Tongue (tissue), 3 donors: ENCODE measurements at places on chromosomes 6 and 20.

- DNase-seq = no peak
Observed at GRCh38 chr6:167481307-167481926, 156.5 kb downstream of the TTLL2 start.

DNA sequence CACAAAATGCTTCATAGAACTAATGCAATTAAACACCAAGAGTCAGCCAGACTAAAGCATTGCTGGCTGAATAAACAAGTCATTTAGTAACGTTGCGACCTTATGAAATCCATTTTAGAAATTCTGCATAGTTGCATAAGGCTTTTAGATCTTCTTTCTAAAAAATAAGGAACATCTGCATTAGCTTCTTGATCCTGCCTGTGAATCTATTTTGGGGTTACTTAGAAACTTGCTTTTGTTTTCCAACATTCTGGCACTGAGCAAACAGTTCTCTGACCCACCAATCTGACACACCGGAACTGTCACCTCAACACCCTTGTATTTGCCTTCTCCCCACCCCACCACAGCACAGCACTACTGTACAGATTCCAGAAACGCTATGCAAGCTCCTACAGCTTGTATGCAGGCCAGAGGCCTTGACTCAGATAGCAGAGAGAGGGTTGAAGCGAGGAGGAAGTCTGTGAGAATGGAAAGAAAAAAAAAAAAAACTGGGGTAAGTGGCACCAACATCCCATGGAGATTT, 55.0 kb downstream of the KIF13A start:
- peak; percentile 54 for DNase-seq

- no peak for DNase-seq
Observed at GRCh38 chr20:48906221-48906877, 15.2 kb upstream of the ARFGEF2 start.

DNA sequence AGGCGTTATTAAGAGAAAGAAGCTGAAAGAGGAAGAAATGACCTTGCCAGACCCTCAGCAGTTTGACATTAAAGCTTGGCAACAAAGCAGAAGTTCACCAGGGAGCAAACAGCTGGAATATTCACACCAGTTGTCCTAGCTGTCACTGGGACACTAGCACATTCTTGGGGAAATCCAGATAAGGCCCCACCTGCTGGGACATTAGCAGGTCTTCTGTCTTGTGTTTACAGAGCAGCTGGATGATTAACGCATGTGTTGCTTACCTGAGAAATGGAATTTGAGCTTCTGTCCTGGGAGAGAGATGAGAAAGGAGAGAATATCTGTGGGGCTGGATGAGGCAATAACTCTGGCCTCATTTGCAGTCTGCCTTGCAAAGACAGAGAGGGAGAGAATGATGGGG, 137.6 kb upstream of the RIN2 start:
- peak; percentile 84 for DNase-seq

- peak; percentile 11 for DNase-seq
Observed at GRCh38 chr6:129351807-129352206, 358.2 kb downstream of the ARHGAP18 start.

GRCh38 chr6:168039849-168040248, 39.2 kb downstream of the FRMD1 start:
- DNase-seq = no peak

DNA sequence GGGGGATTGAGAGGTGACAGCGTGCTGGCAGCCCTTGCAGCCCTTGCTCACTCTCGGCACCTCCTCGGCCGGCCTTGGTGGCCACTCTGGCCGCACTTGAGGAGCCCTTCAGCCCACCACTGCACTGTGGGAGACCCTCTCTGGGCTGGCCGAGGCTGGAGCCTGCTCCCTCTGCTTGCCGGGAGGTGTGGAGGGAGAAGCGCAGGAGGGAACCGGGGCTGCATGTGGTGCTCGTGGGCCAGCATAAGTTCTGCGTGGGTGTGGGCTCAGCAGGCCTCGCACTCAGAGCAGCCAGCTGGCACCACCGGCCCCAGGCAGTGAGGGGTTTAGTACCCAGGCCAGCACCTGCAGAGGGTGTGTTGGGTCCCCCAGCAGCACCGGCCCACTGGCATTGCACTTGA, 912.2 kb upstream of the ADGRB3 start:
- DNase-seq = no peak

DNA sequence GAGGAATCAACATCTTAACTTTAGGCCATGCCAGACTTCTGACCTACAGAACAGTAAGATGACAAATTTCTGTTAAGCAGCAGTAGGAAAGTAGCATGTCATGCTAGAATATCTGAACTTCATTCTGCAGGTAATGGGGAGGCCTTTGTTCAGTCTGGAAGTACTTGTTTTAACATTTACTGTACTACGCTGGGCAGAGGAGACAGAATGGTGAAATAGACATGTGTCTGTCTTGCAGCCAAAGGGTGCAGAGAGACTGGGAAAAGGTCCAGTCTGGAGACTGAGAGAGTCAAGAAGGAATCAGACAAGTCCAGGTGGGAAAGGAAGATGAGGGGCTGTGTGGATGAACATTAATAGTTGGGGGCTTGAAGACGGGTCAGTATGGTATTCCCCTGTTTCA, 17.5 kb upstream of the ZBTB2 start:
- no peak for DNase-seq

GRCh38 chr20:51767867-51768758, at the start of gene ATP9A:
TSS of gene ATP9A (minus strand) at chr20:51768390. CDS start at chr20:51768369, 21 bp downstream.
- DNase-seq = peak; percentile 32

DNA sequence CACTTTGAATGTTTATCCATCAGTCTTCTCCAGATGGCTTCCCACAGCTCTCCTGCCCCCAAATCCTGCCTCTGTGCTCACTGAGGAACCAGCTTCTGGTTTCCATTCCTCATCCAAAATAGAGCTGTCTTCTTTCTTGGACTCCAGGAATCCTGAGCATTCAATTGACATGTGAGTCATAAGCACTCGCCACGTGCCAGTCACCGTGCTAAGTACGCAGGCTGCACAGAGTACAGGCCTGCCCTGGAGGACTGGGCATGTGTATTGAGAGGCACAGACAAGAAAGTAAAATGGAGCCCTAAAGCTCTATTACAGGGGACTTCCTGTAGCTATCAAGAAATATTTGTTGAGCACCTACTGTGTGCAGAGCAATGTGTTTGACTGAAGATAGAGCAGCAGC, 39.7 kb upstream of the LRFN2 start:
- no peak for DNase-seq

DNA sequence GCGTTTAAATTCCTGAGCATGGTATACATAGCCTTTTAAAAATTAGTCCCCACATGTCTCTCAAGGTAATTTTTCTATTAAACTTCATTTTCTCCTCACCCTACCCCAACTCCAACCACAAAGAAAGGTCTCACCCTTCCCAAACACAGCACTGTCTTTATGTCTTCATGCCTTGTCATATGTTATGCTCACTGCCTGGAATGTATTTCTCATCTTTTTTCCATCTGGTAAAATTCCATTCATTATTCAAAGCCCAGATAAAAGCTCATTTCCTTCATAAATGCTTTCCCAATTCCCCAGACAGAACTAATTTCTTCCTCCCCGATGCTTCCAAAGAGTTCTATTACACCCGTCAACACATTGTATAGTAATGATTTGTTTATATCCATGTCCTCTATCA, 302.0 kb downstream of the ALDH8A1 start:
- no peak for DNase-seq

DNA sequence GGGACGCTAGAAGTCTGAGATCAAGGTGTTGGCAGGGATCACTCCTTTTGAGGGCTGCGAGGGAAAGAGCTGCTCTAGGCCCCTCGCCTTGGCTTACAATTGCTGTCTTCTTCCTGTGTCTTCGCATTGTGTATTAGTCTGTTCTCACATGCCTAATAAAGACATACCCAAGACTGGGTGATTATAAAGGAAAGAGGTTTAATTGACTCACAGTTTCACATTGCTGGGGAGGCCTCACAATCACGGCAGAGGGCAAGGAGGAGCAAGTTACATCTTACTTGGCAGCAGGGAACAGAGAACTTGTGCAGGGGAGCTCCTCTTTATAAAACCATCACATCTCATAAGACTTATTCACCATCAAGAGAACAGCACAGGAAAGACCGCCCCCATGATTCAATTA, 102.5 kb upstream of the ASF1A start:
- no peak for DNase-seq

GRCh38 chr6:7468382-7469081, 72.9 kb upstream of the DSP start:
- peak; percentile 12 for DNase-seq

DNA sequence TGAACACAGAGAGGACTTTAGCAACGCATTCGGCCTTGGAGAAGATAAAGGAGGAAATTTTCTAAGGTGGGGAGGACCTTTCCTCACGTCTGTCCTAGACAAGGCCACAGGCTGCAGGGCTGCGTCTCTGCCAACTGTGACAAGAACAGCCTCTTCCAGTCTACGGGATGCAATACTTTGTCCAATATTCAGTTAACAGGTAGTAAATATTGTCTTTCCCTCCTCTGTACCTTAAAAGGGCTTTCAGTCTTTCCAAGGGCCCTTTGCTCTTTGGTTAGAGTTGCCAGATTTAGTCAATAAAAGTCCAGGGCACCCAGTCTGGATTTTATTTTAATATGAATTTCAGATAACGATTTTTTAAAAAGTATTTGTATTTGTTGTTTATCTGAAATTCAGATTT, 78.2 kb downstream of the ELOVL4 start:
- no peak for DNase-seq

- no peak for DNase-seq
Observed at GRCh38 chr6:48630511-48630910, 519.5 kb upstream of the PTCHD4 start.

GRCh38 chr20:21315138-21315537, 12.0 kb downstream of the XRN2 start:
- no peak for DNase-seq

GRCh38 chr20:10777710-10778109, 103.9 kb upstream of the JAG1 start:
- DNase-seq = no peak

DNA sequence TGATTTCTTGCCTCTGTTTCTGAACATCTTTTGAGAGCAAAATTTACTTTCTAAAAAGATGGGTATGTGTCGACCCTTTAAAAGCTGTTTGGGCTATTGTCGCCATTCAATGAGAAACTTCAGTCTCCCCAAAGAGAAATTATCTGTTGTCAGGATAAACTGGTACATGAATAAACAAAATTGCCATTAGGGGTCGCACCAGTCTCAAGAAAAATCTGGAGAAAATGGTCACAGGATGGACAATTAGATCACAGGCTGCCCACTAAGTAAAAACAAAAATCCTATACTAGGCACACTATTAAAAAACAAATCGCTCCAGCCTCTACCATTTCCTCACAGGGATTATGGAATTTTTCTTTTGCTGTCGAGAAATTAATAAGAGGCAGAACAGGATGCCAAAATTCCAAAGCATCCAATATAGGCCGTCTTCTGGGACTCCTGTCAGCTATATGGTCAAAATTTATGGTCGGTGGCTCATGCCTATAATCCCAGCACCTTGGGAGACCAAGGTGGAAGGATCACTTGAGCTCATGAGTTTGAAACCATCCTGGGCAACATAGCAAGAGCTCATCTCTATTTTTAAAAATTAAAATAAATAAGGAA, 5.5 kb upstream of the HLA-E start:
- peak; percentile 78 for DNase-seq
